ENCODE measurements at places on chromosomes 1 and 21.

GRCh38 chr1:24896596-24897262 is 33.3 kb downstream of the RUNX3 start:
- DNase-seq, result no peak

GRCh38 chr1:229951856-229952534 is 115.0 kb upstream of the GALNT2 start:
- DNase-seq, result no peak

GRCh38 chr1:180566026-180566425 is 7.3 kb downstream of the OVAAL start:
- no peak for DNase-seq

DNA sequence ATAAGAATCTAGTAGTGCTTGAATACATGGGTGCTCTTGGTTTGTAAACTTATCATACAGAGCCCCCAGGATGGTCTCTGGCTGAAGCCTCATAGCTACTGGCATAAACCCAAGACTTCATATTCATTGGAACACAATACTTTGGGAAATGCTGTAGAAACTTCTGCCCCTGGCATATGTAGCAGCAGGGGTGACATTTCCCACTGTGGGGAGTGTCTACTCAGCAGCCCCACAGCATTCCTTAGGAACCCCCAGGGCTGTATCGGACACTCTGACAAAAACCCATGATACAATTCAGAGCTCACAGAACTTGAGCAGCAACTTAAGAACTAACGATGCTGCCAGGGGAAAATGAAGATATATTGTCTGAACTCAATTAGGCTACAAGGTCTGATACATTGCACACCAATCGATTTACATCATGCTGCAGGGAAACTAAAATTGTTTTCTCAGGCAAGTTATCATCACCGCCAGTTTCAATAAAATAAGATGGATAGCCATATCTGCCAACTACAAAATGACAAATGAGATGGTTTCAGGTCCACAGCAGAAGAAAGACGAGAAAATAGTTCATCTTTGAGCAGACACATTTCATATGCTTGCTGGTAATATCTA is 181.1 kb upstream of the GREM2 start:
- DNase-seq, result no peak

GRCh38 chr1:51729824-51730301 is 113.0 kb downstream of the OSBPL9 start:
- DNase-seq, result no peak

DNA sequence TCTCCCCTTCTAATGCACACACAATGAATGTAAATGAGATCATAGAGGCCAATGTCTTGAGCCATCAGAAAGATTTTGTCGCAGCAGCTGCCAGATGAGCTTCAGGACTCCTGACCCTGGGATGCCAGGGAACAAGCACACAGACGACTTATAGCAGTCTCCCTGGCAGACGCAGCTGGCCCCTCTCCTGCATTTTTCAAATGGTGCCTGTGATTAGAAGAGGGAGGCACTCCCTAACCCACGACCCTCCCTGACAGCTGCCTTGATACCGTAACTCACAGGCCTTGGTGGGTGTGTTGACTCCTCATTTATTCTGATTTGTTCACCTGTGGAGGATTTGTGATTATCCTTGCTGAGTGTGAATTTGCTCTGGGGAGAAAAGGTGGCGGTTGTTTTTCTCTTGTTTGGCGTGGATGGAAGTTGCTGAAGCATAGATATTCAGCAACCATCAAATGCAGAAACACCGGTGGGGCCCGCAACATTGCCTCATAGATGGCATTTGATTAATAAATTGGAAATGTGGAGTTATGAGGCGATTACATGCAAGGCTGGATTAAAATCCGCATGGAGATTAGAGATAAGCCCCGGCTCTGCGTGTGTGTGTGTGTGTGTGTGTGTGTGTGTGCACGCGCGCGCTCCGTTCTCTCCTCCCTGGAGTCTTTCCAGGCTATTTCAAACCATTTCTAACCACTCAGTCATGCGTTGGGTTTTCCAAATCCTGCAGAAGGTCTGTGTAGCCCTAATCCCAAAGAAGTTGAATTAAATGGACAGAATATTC is 2.1 kb upstream of the RD3 start:
- no peak for DNase-seq

DNA sequence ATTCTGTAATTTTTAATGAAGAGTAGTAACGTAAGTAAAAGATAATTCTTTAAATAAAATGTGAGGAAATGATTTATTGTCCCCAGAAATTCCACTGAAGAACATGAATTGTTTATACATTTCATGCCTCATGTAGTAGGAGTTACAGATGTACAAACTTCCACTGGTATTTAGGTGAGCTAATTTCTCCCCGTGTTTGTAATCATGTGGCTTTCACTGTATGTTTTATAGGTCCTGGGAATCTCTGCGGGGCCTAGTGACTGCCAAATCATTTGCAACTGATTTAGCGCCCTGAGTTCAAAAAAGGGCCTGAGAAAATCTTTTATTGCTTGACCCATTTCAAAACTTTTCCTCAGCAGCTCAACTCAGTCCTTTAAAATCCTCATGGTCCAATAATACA is 30.5 kb upstream of the FASLG start:
- no peak for DNase-seq

DNA sequence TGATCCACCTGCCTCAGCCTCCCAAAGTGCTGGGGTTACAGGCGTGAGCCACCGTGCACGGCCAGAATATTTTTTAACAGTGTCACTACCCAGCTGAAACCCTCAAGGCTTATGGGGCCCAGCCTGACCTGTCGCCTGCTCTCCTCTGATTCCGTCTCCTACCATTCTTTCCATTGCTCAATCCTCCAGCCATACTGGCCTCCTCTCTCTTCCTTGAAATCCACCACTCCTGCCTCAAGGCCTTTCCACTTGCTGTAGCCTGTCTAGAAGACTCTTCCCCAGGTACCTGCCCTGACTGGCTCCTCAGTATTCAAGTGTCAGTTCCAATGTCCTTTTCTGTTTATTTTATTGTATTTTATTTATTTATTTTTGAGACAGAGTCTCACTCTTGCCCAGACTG is 53.9 kb downstream of the YARS1 start:
- no peak for DNase-seq

GRCh38 chr1:188129856-188130838 is 1301.4 kb downstream of the PLA2G4A start:
- DNase-seq, result no peak

DNA sequence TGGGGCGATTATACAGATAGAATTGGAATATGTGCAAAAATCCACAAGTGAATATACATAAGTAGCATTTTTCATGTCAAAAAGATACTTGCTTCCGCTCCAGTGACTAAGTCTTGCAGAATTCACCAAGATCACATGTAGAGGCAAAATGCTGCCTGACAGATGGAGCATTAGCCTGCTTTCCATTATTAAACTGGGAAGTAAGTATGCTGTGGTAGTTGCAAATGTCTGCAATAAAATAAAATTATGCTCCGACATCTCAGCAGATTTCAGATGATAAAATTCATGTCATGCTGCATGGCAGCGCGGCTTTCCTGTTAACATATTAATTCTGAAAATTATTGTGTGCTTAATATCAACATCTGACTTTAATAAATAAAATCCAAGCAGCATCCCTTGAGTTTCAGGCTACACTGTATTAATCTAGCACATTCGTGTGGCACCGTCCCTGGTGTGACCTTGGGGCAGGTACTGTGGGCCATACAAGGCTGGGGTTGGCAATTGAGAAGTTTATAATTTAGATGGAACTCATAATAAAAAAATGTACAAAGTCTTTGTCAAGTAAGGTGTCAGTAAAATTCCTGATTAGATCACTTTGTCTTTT is 366.4 kb upstream of the ZP4 start:
- no peak for DNase-seq

DNA sequence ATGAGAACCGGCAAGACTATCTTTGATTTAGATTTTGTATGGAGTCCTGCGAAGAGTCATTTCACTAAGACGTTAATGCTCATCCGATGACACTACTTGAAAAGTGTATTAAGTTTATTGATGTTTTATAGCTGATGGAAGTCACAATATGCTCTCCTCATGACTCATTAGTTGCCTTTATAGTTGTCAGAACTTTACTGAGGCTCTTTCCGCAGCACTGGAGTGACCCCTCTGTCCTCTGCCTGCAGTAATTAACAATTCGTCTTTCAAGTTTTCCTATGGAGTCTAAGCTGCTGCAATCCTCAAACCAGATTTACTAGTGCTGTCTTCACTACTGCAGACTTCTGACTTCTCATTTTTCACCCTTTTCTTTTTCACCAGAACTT is 853 bp downstream of the USP16 start:
- peak; percentile 38 for DNase-seq

DNA sequence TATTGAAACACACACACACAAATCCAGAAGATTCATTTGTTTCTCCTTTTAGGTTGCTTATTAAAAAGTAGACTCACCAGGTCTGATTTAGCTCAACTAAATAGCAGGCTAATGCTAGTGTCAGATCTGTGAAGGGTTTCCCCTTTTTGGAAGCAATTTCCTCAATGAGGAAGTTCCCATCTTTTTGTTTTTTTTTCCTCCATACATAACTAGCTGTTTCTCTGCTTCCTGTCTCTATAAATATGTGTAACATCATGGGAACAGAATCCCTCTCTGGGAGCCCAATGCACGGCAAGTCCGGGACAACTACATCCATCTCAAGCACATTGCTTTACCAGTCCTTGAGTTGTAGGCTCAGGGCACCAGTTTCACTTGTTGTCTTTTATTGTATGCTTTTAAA is 1421.1 kb downstream of the PLA2G4A start:
- no peak for DNase-seq

GRCh38 chr1:230317823-230318819 is 108.0 kb downstream of the PGBD5 start:
- no peak for DNase-seq

GRCh38 chr1:112513112-112513870 is 4.5 kb downstream of the WNT2B start:
- no peak for DNase-seq

- no peak for DNase-seq
Observed at GRCh38 chr1:92459871-92460320, 26.8 kb downstream of the GFI1 start.

DNA sequence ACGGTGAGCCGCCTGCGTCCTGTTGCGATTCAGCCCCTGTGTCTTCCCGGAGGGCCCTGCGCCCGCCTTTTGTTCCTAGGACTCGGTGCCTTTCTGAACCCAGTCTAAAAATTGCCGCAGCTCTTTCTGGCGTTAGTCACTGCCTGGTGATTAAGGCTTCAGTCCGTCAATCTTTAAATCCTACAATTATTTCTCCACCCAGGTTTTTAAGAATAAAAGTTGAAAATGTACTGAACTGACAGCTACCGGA is 16.2 kb upstream of the PDXK start:
- DNase-seq, result no peak

DNA sequence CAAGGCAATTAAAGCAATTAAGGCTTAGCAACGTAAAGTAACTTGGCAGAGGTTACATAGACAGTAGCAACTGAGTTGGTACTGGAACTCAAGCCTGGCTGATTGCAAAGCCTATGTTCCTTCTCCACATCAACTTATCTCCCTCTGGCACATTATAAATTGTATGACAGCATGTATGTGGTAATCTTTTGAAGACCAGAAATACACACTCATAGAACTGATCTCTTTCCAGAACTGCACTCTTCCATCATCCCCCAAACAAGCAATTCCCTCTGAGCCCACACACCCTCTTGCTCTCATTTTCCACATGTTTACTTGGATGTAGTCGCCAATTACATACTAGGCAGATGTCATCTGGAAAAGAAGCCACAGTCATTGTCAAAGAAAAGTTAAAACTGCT is 502.2 kb downstream of the PLPP3 start:
- DNase-seq, result no peak

DNA sequence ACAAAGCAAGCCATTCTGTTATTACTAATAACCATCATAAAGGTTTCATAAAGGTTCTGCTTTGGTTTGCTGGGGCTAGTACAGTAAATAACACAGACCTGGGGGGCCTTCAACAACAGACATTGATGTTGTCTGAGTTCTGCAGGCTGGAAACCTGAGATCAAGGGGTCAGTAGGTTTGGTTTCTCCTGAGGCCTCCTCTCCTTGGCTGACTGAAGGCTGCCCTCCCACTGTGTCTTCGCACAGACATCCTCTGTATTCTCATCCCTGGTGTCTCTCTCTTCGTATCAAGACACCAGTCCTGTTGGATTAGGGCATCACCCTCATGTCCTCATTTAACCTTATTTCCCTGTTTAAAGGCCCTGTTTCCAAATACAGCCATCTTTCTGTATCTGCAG is 37.3 kb downstream of the HUNK start:
- no peak for DNase-seq

- no peak for DNase-seq
Observed at GRCh38 chr1:201214461-201214860, 23.8 kb downstream of the IGFN1 start.

DNA sequence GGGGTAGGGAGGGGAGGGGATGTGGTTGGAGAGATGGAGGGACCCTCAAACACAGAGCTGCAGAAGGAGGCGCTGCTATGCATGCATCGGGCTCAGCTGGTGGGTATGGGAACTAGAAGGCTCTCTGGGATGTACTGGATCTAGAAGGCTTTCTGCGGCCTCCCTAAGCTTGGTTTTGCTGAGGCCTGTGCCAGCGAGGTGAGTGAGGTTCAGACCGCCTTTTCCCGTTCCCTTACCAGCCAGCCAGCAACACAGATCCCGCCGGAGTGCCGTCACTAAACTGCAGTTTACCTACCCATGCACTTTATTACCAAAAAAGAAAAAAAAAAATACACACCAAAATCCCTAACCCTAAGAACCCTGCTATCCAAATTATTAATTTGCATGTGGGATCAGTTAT is 180.2 kb downstream of the PRDM16 start:
- DNase-seq, result no peak

GRCh38 chr21:37224861-37225839 is 42.0 kb downstream of the VPS26C start:
- no peak for DNase-seq

GRCh38 chr1:157178490-157178889 is 40.3 kb upstream of the ETV3 start:
- DNase-seq, result no peak

- no peak for DNase-seq
Observed at GRCh38 chr1:79325126-79325525, 318.6 kb upstream of the ADGRL4 start.

GRCh38 chr1:3121401-3122210 is 52.6 kb downstream of the PRDM16 start:
- DNase-seq, result no peak

DNA sequence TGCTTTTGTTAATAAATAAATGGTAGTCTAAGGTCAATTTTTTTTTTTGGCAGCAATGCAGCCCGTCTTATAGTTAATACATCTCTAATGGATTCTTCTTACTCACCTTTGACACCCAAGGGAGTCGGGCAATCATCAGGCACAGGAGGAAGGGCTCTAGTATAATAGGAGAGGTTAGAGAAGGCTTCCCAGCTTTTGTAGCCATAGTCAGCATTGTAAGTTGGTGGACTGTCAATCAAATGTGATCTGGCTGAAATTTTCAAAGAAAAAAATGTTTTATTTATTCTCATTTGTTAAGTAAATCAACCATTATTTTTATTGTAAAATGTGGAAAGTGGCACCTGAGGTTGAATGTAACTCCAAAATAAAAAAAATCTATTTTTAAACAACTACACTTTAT is 2.1 kb downstream of the PTGS2 start:
- no peak for DNase-seq

DNA sequence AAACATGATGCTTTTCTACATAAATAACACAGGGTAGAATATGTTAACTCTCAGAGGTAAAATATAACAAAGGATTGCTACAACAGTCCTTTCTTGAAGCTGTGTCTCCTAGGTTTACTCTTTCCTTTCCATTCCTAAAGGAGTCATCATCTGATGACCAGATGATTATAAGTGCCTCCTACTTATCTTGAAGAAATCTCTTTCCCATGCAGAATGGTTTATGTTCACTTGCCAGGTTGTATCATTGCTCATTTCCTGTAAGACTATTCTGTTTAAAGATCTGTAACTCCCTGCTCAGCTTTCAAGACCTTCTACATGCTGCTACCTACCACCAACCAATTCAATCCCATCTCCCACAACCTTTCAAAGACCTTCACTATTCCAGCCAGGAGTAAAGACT is 51.5 kb upstream of the PTCH2 start:
- DNase-seq, result peak; percentile 87

Data from HFFc6 (cell line).